ENCODE measurements at places on chromosomes 3 and 15.

DNA sequence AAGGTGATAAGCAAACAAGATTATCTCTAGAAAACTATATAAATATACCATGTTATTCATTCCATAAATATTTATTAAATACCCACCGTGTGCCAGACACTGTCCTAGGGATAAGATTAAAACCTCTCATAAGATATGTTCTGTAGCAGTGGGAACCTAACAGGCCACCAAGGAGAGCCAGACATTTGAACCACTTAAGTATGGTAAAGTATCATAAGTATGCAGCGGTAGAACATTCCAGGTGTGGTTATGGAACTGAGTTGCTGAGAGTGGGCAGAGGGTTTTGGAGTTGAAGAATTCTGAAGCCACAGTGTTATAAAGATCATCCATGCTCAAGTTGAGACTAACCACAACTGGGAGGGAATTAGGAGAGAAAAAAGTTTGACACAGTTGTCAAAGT lies 14.7 kb downstream of the FILIP1L start:
- no peak for DNase-seq

DNA sequence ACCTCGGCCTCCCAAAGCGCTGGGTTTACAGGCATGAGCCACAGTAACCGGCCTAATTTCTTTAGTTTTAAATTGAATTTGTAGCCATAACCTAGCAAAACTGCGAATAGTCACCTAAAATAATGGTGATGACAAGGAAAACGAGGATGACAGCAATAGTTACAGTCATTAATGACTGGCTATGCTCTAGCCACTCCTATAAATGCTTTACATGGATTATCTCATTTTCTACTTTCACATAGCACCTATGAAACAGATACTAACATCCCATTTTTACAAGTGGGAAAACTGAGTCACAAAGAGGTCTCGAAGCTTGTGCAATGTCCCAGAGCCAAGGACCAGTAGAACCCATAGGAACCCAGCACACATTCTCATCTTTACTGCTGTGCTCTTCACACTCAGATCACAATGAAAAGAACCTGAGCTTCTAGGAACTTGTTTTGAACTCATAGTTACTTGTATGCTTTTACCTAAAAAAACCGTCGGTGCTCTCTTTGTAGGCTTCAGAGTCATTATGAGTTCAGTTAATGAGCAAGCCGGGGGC lies 39.4 kb downstream of the FBXL22 start:
- DNase-seq, result no peak

GRCh38 chr15:39462691-39463090 lies 118.2 kb upstream of the THBS1 start:
- no peak for DNase-seq

DNA sequence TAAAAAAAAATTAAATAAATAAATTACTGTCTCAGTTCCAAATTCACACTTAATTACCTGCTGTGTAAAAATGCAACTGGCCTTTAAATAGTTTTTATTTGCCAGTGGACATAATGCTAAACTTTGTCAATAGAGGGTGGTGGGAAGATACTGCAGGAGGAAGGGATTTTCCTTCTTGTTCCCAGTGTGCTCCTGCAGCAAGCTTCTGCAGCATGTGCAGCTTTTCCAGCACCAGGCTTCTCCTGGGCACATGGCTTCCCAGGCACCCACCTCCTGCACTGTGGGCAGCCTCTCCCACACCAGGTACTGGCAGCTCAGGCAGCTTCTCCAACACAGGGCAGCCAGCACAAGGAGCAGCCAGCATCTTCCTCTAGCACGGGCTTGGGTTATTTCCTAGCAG lies 29.6 kb upstream of the BBX start:
- DNase-seq, result no peak

GRCh38 chr15:90184119-90184785 lies 16.9 kb upstream of the SEMA4B start:
- DNase-seq, result peak; percentile 81

GRCh38 chr3:180871901-180872300 lies 40.6 kb upstream of the FXR1 start:
- DNase-seq, result no peak

DNA sequence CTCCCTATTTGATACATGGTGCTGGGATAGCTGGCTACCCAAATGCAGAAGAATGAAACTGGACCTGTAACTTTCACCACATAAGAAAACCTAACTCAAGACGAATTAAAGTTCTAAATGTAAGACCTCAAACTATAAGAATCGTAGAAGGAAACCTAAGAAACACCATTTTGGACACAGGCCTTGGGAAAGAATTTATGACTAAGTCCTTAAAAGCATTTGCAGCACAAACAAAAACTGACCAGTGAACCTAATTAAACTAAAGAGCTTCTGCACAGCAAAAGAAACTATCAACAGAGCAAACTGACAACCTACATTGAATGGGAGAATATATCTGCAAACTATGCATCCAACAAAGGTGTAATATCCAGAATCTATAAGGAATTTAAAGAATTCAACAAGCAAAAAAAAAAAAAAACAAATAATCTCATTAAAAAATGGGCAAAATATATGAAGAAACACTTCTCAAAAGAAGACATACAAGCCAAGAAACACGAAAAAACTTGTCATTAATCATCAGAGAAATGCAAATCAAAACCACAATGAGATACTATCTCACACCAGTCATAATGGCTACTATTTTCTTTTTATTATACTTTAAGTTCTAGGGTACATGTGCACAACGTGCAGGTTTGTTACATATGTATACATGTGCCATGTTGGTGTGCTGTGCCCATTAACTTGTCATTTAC lies 37.0 kb downstream of the HDGFL3 start:
- no peak for DNase-seq

- no peak for DNase-seq
Measured at GRCh38 chr3:11718637-11719405, 75.1 kb upstream of the VGLL4 start.

- no peak for DNase-seq
Measured at GRCh38 chr15:31489801-31490646, 163.4 kb downstream of the KLF13 start.

GRCh38 chr3:25430287-25430934 lies 2.3 kb downstream of the RARB start:
- no peak for DNase-seq

DNA sequence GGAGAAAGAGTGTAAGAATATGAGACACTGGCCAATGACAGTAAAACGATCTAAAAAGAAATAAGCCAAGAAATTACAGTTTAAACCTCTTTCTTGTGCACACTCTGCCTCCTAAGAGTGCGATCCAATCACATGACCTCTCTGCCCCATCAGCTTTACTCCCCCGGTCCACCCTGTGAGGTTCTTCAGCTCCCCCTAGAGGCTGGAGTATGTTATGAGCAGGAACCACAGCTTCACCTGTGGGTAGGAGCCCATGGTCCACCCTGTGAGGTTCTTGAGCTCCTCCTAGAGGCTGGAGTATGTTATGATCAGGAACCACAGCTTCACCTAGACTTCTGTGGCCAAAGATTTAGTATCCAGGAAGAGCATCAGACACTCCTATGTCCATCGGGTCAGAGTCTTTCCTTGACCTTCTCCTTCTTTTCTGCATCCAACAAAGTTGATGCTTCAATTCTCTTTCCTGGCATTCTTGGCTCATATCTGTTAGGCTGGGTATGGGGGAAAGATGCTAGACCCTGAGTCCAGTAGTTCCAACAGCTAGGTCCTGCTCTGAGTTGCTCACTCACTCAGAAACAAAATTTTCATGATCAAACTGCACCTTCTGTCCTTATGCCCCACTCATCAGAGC lies 164.0 kb downstream of the MINAR1 start:
- peak; percentile 77 for DNase-seq

DNA sequence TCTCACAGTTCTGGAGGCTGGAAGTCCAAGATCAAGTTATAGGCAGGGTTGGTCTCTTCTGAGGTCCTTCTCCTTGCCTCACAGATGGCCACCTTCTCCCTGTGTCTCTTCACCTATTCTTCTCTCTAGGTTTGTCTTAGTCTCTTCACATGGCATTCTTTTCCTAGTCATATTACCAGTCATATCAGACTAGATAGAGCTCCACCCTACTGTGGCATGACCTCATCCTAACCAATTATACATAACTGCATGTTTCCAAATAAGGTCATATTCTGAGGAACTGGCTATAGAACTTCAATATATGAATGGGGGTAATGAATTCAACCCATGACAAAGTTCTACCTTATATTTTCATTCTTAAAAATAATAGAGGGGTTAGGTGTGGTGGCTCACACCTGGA lies 196.4 kb upstream of the UBE3A start:
- DNase-seq, result no peak

GRCh38 chr3:143203142-143203541 lies 83.6 kb downstream of the CHST2 start:
- DNase-seq, result no peak

- no peak for DNase-seq
Measured at GRCh38 chr3:168197162-168197561, 101.4 kb upstream of the GOLIM4 start.

- peak; percentile 37 for DNase-seq
Measured at GRCh38 chr3:28989646-28990089, 291.2 kb upstream of the RBMS3 start.

- no peak for DNase-seq
Measured at GRCh38 chr3:176755552-176755951, 441.7 kb downstream of the TBL1XR1 start.

DNA sequence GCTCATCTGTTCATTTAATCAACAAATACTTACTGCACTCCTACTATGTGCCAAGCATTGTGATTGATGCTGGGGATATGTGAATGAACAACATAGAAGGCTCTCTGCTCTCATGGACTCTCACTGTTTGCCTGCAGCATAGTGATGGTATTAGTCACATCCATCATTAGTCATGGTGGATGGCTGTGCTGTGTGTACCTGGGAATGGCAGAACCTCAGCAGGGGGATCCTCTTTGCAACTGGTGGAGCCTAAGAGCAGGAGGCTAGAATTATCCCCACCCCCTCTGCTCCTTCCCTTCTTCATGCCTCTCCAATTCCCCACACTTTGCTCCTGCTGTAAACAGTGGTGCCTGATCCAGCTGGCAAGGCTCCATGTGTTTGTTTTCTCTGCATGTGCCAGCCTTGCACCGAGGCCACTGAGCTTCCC lies 20.5 kb downstream of the BOC start:
- no peak for DNase-seq

DNA sequence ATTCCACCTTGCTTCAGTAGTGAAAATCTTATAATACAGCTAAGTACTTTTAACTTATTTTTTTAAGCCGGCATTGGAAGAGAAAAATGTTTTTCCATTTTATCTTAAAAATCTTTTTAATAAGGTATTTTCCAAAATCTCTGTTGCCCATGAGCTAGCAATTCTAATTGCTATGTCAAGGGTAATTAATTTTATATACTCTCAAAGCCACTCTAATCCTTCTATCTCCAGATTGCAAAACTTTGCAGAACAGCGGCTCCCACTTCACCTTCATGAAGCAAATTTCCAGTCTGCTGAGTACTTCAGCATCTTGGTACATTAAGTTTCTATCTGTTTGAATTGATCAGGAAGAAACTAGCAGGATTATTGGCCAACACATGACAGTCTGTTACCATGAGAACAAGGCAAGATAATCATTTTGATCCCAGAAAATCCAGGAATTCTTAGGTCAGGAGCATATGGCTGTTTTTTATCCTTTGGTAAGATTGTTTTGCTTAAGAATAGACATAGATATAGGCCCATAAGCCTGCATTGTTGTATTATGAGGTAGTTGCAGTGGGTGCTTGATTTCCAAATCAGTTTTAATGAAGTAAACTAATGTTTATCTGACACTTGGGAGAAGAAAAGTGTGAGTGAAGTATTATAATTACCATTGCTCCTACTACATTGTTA lies 6.0 kb downstream of the TIPARP start:
- DNase-seq, result no peak

DNA sequence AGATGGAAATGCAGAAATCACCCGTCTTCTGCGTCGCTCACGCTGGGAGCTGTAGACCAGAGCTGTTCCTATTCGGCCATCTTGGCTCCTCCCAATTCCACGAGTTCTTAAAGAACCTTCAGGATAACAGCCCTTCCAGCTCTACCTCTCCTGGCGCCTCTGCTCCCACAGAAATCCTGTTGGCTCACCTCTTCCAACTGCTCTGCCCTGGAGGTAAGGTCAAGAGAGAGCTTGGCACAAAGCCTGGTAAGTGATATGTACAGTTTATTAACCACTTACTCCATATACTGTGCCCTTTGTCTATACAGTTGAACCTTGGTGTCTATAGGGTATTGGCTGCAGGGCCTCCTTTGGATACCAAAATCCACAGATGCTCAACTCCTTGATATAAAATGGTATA lies 17.8 kb upstream of the FGF12 start:
- no peak for DNase-seq

GRCh38 chr3:25007974-25008658 lies 419.9 kb upstream of the RARB start:
- DNase-seq, result peak; percentile 27

GRCh38 chr3:1943395-1944118 lies 155.1 kb upstream of the CNTN4 start:
- no peak for DNase-seq

- DNase-seq, result no peak
Measured at GRCh38 chr15:68205954-68206539, 915 bp upstream of the CALML4 start.

GRCh38 chr3:39592311-39593050 lies 125.0 kb downstream of the MOBP start:
- no peak for DNase-seq

- no peak for DNase-seq
Measured at GRCh38 chr3:67737906-67738865, 83.8 kb upstream of the SUCLG2 start.

GRCh38 chr3:60746043-60746638 lies 505.1 kb downstream of the FHIT start:
- no peak for DNase-seq

GRCh38 chr15:65484876-65485275 lies 32.6 kb downstream of the DPP8 start:
- no peak for DNase-seq

DNA sequence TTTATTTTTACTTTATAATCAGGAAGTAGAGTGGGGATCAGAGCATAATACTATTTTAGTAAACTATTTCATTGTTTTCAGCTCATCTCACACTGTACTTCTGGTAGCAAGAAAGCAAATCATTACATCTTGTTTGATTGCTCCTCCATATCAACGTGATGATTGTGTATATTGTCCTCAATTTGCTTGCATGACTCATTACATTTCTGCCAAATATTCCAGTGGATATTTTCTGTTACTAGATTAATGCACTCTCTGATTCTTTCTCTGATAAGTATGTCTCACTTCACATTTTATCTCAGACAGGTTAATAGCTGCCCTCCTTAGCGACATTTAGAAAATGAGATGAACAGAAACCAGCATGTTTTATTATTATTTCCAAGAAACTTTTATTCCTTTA lies 1145.3 kb downstream of the OTOL1 start:
- no peak for DNase-seq

- DNase-seq, result no peak
Measured at GRCh38 chr3:146154995-146155394, 6.0 kb downstream of the PLOD2 start.

GRCh38 chr15:25707656-25708365 lies 155.3 kb downstream of the ATP10A start:
- DNase-seq, result no peak

Measured in GM12864 (cell line).